Memory B cell (primary cell): ENCODE measurements at places on chromosomes 11 and 22.

DNA sequence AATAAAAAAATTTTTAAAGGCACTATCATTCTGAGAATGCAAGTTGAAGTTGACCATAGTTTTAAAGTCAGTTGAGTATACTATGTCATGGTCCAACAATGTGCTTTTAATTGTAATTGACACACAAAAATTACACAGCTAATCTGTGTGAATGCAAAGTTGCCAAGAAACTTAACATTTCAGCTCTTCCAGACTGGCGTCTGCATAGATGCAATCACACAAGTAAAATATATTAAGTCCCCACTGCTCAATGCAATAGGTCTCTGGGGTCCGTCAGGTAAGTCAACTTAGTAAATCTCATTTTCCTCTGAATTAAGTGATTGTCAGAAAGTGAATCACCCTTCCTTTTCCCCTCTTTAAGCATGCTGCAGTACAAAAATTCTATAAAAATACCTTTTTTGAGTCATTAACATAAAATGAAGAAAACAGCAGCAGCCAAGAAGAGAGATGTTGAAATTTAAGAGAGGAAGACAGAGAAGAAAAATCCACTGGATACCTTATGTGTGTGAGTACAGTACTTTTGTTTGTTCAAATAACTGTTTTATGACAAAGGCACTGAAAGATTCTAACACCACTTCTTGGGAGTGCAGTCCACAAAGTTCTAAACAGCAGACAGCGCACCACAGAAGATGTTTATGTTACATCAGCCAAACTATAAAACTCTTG is 5.1 kb downstream of the FZD4 start:
- no peak for DNase-seq

- DNase-seq, result no peak
Measured at GRCh38 chr22:29198240-29198639, 7.5 kb upstream of the EMID1 start.

- no peak for DNase-seq
Measured at GRCh38 chr22:39266398-39267030, 21.7 kb upstream of the PDGFB start.

GRCh38 chr22:20585639-20586402 is 78.4 kb downstream of the MED15 start:
- no peak for DNase-seq

- no peak for DNase-seq
Measured at GRCh38 chr22:25658633-25659032, 83.4 kb upstream of the MYO18B start.

GRCh38 chr11:3378426-3379423 is at the start of gene ZNF195:
Gene ZNF195 (minus strand): TSS chr11:3379146. CDS start chr11:3379040, 106 bp downstream.
- peak; percentile 90 for DNase-seq

- no peak for DNase-seq
Measured at GRCh38 chr11:92495107-92495793, 270.6 kb downstream of the FAT3 start.

- DNase-seq, result no peak
Measured at GRCh38 chr22:23836692-23837495, 1.9 kb downstream of the DERL3 start.

DNA sequence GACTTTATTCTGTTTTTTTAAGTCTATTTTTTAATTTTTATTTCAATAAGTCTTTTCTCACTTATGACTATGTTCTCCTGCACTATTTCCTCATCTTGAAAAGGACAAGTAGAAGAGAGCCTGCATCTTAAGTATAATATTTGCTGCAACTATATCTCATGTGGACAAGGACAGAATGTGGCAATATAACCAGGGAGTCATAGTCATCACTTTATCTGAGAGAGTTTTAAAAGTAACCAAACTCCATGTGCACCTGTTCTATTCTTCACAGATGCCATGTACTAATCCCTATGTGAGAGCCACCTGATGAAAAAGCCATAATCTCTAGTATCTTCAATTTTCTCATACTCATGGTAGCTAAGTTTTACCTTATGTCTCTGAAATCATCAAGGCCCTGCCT is 104.2 kb upstream of the SOX6 start:
- DNase-seq, result no peak

- DNase-seq, result no peak
Measured at GRCh38 chr11:105929084-105929955, 92.7 kb downstream of the MSANTD4 start.

GRCh38 chr22:45163451-45164269 is at the start of gene NUP50:
Gene NUP50 (plus strand): TSS chr22:45163925. CDS start chr22:45168178, 4,253 bp downstream.
- peak; percentile 95 for DNase-seq

- DNase-seq, result no peak
Measured at GRCh38 chr11:102485095-102485722, 32.6 kb upstream of the TMEM123 start.

- no peak for DNase-seq
Measured at GRCh38 chr22:29861672-29862297, 21.2 kb upstream of the MTMR3 start.

- no peak for DNase-seq
Measured at GRCh38 chr11:20249378-20249777, 89.1 kb upstream of the DBX1 start.

GRCh38 chr11:29553990-29554389 is 462.8 kb downstream of the KCNA4 start:
- DNase-seq, result no peak

DNA sequence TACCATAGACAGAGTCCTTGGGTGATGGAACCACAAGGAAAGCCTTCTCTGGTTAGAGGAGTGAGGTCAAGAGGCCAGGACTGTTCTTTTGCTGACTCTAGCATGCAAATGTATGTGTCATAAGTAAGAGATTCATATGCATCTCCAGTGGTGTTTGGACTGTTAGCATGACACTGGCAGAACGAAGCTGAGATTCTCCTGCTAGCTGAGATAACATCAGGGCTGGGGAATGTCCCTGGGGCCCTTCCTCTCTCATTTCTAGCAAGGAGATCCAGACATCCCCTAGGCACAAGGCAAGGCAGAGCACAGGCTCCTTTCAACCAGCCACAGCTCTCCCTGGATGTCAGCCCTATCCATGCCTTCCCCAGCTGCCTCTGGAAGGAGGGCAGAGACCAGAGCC is 711.3 kb downstream of the OPCML start:
- no peak for DNase-seq

DNA sequence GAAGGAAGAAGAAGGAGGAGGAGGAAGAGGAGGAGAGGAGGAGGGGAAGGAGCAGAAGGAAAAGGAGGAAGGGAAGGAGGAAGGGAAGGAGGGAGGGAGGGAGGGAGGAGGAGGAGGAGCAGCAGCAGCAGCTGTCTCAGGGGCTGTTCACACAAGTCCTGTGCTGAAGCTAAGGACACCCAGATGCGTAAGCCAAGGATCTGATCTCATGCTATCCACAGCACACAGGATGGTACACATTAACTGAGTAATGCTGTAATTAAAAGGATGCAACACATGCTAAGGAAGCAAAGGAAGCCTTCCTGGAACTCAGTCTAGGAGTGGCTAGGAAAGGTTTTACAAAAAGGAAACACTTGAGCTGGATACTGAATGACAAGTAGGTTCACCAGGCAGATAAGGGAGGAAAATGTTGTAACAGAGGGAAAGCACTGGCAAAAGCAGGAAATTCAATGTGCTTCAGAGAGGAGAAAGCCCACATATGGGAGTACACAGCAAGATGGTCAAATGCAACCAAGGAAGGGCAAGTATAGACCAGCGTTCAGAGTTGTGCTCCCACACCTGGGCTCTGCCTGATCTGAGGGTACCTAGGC is 32.0 kb downstream of the TRIM66 start:
- no peak for DNase-seq

DNA sequence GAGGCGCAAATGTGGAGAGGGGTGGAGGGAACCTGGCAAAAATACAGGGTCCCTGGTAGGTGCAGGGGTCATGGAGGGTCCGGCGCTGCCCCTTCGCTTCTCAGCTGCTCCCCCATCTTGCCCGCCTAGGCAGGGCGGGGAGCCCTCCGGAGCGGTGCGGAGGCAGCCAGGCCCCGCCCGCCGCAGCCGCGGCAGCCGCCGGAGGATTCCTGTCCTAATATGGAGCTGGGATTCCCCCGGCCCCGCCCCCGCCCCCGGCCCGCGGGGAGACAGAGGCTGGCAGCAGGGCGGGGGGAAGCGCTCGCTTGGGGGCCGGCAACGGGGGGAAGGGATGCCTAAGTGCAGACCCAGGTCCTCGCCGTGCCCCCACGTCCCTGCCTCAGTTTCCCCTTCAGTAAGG is 1.0 kb upstream of the NPAS4 start:
- no peak for DNase-seq

DNA sequence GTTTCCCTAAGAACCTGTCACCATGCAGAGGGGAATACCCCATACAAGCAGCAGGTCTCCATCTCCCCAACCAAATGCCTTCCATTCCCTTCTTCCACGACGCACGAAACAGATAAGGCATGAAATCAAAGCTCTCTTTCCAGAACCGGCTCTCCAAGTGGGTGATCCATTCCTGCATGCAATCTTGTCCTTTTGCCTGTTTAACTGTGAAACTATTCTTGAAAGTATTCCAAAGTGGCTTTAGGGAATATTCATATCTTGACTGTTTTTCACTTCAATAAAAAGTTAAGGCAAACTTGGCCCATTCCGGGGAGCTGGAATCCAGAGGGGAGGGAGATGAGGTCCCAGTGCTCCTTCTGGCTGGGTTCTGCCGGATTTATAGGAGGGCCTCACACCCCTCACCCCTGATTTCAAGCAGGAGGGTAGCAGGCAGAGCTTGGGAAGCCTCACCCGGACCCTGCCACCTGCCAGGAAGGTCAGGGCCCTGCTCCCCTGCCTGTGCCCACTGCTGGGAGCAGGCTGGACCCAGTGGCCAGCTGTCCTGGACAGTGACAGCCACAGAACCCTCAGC is 60.9 kb downstream of the SCGB1A1 start:
- no peak for DNase-seq

DNA sequence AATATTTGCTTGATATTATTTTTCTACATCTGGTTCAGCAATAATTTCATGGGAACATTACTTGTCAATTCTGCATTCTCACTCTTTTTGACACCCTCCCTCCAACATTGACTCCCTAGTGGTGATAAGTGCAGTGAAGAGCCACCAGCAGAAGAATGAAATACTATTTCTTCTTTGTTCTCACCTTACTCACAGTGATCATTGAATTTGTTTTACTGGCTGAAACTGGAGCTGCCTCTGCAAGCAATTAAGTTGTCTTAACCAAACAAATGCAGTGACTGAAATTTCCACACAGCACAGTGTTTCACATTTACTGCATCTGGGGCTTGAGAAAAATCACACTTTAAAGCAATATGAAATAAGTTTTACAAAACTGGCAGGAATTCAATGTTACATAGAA is 189.8 kb downstream of the JRKL start:
- DNase-seq, result no peak

DNA sequence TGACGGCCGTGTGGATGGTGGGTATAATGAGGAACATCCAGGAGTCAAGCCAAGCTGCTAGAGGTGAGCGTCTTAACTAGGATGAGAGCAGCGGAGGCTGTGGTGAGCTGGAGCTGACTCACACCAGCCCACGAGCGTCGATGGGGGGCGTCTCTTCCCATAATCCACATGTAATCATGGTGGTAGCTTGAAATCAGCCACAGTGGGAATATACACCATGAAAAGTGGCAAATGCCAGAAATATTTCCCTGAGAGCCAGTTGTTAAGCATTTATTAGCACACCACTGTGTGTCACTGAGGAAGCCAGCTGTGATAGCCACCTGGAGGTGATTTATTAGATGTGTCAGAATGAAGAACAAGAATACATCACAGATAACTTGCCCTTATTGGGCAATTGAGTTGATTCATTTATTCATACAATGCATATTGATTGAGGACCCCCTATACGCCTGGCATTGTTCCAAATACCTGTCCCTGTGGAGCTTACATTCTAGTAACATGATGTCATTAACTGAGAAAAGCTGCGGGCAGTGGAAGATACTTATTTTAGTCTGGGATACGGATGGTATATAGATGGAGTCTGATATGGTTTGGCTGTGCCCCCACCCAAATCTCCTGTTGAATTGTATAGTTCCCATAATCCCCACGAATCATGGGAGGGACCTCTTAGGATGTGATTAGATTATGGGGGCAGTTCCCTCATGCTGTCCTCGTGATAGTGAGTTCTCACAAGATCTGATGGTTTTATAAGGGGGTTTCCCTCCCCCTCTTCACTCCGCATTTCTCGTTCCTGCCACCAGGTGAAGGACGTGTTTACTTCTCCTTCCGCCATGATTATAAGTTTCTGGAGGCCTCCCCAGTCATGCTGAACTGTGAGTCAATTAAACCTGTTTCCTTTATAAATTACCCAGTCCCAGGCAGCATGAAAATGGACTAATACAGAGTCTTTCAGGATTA is 473.4 kb downstream of the METTL15 start:
- DNase-seq, result no peak

GRCh38 chr11:128766591-128767081 is 72.8 kb downstream of the FLI1 start:
- no peak for DNase-seq

- DNase-seq, result no peak
Measured at GRCh38 chr22:32665676-32666075, 135.8 kb upstream of the TIMP3 start.

DNA sequence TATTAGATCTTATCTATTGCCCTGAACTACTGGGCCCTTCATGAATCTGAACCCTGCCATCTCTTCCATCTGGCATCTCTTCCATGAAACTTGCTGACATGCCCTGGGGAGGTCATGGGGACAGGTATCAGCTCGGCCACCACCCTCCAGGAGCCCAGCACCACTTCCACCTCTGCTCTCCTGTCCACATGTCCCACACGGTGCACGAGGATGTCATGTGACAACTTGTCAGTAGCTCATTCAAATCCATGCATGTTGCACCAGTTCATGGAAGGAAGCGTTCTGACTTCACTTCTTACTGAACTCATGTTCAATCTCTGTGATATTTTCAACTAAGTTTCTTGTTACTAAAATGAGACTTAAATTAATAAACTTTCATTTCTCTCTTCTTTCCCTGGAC is 16.6 kb downstream of the YPEL1 start:
- DNase-seq, result no peak

- no peak for DNase-seq
Measured at GRCh38 chr11:36713715-36714114, 115.7 kb upstream of the RAG2 start.

DNA sequence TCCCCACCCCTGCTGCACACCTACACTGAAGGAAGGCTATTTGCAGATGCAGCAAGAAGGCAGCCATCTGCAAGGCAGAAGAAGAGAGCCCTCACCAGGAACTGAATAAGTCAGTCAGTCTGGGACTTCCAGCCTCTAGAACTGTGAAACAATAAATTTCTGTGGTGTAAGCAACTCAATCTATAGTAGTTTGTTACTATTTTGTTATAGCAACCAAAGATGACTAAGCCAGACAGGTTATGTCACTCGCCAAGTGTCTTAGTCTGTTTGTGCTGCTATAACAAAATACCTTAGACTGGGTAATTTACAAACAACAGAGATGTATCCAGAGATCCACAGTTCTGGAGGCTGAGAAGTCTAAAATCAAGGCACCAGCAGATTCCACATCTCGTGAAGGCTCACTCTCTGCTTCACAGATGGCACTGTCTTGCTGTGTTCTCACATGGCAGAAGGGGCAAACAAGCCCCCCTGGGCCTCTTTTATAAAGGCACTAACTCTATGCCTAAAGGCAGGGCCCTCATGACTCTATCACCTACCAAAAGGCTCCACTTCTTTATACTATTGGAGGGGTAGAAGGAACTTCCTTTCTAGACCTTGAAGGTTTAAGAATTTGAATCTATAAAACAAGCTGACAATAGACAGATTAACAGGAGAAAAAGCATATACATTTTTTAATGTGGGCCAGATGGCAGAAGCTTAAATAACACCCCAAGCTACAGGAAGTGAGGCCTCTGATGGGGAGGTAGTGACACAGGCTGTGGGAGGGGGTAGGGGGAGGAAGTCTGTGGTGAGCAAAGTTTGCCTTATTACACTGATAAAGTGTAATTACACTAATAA is 12.3 kb downstream of the APOL6 start:
- no peak for DNase-seq
